Activated naive CD4-positive, alpha-beta T cell (primary cell): ENCODE measurements at places on chromosomes 2 and 18.

DNA sequence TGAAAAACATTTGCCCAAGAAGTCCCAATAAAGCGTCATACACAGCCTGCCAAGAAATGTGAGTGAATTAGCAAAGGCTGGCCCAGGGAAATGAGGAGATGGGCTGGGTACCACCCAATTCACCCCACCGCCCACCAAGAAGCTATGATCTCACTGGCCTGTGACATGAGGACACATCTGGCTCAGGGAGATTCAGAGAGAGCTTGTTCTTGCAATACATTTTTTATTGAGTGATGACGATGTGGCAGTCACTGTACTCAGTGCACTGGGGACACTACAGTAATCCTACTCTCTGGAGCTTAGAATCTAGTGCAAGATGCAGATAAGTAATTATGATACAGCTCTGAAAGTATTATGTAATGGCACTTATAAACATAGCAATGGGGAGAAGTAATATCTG is 64.6 kb upstream of the IGFBP2 start:
- DNase-seq, result no peak

GRCh38 chr2:55780697-55781096 is 87.1 kb upstream of the PNPT1 start:
- no peak for DNase-seq

GRCh38 chr2:144495227-144496091 is 24.5 kb downstream of the ZEB2 start:
- no peak for DNase-seq

DNA sequence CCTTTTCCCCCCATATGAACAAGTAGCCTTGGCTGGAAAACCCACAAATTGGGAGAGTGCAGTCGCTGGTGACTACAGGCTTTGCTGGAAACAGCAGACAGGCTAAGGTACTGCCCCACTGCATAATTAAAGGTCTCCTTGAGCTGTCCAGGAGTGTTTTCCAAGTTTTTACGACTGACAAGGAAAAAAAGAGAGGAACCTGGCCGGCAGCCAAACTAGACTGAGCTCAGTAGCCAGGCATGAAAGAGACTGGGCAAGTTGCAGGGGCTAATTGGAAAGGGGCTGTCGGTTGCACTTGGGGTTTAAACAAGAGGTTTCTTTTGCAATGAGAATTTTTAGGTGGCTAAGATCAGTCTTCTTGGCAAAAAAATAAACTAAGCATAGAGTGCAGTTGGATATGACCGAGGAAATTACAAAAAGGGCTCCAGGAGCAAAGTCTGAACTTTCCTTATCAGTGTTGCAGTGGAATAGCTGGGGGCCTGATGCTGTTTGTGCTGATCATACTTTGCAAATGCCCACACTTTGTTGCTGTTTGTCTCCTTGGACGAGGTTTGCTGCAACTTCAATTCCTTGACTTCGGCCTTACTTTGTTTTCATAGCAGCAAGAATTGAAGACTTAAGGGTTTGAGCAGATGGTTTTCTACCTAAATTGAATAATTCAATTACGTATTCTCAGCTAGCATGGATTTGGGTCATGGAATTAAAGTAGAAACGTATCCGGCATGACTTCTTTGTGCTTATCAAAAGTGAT is 2.1 kb downstream of the GULP1 start:
- DNase-seq, result no peak

- DNase-seq, result no peak
Measured at GRCh38 chr2:174603280-174603679, 5.7 kb upstream of the WIPF1 start.

GRCh38 chr2:263022-263738 is 652 bp downstream of the SH3YL1 start:
- DNase-seq, result no peak

GRCh38 chr2:174038462-174038861 is 73.3 kb upstream of the SP3 start:
- no peak for DNase-seq

GRCh38 chr2:10497797-10498251 is 49.7 kb upstream of the ODC1 start:
- no peak for DNase-seq

GRCh38 chr18:77607087-77607486 is 357.4 kb downstream of the GALR1 start:
- DNase-seq, result no peak

DNA sequence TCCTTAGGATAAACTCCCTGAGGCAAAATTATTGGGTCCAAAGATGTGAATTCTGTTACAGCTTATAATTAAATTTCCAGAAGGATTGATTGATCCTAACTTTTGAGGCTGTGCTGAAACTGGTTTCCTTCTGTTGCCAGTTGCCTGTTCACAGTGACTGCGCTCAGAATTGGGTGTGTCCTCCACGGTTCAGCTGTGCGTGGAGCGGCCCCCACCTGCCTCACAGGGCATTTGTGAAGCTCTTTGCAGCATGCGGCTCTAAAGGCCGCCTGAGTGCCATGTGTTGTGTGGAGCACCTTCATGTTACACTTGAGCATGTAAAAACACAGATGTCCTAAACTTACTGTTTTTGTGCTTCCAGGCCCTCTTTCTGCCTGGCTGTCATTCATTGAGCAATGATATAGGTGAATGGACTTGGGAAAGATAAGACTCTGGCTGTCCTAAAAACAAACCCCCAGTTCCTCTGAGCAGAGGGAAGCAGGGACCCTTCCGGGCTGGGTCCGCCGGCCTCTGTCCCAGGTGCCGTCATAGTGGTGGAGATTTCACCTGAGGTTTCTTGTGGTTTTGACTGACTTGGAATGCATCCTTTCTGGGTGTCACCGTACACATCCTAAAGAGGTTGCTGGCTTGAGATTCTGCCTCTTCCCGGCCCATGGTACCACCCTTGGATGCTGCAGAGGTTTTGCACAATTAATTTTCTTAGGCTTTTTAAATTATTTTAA is 173.6 kb downstream of the LDLRAD4 start:
- DNase-seq, result no peak

DNA sequence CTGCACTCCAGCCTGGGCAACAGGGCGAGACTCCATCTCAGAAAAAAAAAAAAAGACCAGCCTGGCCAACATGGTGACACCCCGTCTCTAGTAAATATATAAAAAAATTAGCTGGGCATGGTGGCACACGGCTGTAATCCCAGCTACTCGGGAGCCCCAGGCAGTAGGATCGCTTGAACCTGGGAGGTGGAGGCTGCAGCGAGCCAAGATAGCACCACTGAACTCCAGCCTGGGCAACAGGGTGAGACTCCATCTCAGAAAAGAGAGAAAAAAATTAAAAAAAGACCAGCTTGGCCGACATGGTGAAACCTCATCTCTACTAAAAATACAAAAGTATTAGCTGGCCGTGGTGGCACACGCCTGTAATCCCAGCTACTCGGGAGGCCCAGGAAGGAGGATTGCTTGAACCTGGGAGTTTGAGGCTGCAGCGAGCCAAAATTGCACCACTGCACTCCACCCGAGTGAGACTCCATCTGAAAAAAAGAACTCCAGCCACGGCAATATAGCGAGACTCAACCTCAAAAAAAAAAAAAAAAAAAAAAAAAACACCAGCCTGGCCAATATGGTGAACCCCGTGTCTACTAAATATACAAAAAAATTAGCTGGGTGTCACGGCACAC is 346.1 kb upstream of the PLGLB2 start:
- DNase-seq, result no peak

DNA sequence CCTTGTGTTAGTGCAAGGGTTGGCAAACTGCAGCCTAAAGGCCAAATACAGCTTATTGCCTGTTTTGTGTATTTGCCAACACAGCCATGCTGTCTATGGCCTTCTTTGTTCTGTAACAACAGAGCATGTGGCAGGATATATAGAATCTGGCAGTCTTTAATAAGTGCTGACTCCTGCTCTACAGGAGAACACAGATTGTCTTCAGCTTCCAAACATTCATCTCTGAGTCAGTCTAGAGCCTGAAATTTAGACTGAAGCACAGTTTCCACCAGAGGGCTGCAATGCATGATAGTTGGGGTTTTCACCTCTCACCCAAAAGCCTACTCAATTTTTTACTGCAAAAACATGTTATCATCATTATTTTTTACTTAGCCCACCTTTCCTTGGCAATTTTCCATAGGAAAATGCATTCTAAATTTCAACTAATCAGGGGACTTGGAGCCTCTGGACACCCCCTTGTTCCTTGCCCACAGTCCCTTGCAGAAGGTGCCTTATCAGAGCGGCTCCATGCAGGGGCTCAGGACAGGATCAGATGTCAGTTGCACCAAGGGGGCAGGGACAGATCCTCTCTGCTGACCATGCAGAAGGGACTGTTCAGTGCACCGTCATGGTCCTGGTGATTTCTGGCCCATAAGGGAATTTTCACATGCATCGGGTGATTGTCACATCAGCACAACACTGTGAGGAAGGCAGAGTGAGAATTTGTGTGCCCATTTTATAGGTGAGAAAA is 12.4 kb downstream of the IL37 start:
- no peak for DNase-seq

DNA sequence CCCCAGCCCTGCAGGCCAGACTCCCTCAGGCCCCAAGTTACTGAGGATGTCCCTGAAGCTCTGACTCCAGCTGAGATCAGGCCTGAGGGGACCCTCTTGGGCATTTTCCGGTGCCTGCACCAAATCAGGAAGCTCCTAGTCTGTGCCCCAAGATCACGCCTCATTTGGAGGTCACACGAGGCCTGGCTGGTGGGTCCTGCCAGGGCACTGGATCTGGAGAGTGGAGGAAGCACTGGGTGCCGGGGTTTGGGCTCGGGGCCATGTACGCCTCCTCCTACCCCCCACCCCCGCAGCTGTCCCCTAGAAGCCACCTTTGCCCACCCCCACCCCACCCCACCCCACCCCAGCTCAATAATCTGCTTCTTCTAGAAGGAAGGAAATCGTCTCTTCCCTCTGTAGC is 16.2 kb downstream of the SH2D6 start:
- no peak for DNase-seq

- no peak for DNase-seq
Measured at GRCh38 chr2:8015848-8016600, 665.8 kb upstream of the ID2 start.

GRCh38 chr2:176455816-176456291 is 186.6 kb downstream of the MTX2 start:
- DNase-seq, result no peak

DNA sequence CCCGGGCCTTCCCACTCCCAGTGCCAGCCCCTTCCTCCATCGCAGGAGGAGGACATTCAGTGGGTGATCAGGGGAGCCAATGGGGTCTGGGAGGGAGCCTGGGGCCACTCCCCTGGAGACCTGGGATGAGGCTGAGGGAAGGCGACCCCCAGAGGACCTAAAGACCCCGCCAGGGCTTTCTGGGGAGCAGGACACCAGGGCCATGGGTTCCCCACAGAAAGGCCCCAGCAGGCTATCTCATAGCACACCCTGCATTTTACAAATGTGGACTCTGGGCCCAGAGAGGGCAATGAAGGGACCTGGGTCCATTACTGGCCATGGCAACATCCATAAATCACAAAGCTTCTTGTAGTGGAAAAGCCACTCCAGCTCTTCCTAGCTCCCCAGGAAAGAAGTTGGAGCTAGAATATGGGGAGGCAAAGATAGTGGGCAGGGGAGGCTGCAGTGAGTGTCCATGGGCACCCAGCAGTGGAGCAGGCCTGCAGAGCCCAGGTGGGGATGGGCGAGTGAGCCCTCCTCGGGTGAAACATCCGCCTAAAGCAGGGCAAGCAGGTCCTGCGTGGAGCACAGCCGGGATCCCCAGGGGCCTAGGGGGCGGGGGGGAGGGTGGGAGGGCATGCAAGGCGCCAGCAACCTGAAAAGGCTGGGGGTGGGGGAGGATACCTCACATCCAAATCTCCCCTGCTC is 13.8 kb downstream of the CYP26B1 start:
- DNase-seq, result no peak

DNA sequence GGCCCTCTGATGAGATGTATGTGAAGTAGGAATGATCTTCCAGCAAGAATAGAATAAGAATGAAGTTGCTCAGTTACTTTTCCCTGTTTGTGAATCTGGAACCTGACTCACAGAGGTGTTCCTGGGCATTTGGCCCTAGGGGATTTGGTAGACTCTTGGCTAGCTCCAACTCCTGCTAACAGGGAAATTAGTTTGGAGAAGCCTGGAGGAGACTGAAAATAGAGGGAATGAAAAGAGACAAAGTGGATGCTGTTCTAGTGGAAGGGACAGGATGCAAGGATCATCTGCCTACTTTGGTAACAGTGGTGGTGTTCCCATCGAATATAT is 19.6 kb downstream of the TMEM17 start:
- DNase-seq, result no peak

- DNase-seq, result no peak
Measured at GRCh38 chr2:66539452-66539851, 104.5 kb downstream of the MEIS1 start.

DNA sequence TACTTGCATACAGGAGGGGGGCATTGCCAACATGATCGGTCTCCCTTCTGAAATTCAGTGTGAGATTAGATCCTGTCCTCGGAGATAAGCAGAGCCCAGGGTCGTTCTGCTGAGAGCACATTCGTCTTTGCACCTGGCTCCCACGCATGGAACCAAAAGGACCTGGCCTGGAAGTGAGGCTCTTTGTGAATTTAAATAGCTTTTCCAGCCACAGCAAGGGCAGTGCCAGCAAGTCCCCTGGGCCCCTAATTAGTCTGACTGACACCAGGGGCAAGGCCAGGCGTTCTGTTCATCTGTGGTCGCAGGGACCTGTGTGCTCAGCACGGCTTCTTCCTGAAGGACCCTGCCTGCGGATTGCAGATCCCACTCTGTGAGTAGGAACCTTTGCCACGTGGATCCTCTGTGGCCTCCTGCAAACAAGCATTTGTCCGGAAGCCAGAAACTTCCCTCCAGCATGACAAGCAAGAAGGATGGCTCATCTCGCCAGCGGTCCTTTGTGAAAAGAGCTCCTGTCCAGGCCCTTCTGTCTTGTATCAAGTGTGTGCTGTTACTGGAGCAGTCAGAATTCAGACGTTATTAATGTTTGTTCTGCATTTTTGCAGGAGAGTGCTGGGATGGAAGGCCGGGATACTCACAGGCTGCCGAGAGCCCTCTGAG is 128.7 kb downstream of the TPO start:
- no peak for DNase-seq

- no peak for DNase-seq
Measured at GRCh38 chr2:38912619-38913018, 22.9 kb downstream of the ARHGEF33 start.
